ENCODE measurements at places on chromosomes 11 and 22.

DNA sequence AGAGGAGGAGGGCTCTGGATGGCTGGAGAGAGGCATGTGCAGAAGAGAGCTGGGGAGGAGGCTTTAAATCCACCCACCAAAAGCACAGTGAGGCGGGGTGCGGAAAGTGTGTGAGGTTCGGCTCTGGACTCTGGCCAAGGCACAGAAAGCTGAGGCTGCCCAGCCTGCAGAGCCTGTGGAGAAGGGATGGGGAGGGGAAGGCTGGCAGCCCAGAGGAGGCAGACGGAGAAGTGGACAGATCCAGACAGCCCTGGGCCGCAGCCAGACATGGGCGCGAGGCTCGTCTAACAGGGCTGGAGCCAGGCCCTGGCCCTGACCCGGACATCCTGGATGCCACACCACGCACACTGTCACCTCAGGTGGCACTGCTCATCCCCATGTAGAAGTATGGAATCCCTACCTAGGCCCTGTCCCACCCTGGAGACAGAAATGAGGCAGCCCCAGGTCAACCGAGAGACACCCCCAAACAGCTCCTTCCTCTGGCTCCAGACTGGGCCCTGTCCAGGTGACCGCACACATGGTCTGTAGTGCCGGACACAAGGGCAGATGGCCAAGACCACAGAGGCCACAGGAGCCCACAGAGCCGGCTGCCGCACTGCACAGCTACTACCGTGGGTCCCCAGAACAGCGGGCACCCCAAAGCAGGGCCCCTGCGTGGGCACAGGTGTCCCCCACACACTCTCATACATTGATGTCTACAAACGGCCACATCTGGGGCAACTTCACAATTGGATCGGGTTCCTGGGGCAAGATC lies 16.6 kb upstream of the MOB2 start:
- DNase-seq: no peak

DNA sequence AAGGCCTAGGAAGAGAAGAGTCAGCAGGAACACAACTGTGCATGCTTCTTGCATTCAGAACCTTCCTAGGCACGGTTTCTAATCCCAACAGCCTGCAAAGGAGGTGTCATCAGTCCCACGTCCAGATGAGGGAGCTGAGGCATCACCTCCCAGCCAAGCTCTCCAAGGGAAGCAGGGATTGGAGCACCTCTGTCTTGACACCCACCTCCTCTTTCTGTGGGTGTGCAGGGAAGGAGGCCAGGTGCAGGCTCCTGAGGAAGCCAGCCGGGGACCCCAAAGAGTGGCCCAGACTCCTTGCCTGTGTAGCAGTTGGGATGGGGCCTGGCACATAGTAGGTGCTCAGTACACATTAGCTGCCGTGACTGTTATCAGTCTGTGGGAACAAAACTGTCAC lies 2.0 kb downstream of the PNPLA5 start:
- DNase-seq: no peak

DNA sequence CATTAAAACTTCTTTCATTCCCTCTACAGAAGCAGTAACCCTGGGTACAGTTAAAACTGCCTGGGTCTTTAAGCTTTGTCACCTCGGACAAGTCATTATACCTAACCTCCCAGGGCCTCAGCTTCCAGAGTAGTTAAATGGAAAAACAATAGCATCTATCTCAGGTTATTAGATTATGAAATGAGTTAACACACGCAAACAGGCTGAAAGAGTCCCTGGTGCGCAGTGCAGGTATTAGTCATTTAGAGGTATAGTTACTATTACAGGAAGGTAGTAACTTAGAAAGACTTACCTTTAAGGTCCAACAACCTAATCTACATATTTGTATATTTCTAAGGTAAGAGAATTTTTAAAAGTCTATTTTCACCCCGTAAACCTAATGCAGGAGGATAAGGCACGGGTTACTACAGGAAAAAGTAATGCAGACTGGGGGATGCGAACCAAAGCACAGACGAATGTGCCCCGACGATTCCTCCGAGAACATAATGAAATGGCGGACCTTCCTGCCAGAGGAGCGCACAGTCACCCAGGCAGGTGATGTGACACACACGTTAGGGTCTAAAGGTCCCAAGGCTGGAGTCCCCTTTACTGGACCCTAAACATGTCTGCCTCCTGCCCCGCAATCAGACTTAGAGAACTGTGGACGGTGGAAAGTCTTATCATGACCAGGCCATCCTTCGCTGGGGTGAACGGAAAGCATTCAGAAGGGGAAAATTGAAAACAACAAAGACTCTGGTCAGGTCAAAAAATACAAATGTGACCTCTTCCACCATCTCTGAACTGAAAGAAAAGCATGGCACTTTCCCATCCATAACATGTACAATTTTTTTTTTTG lies 1.3 kb downstream of the NAP1L4 start:
- DNase-seq: no peak

- no peak for DNase-seq
Observed at GRCh38 chr11:108958368-108959104, 293.7 kb downstream of the DDX10 start.

GRCh38 chr11:133905677-133906156 lies 51.1 kb downstream of the IGSF9B start:
- no peak for DNase-seq

GRCh38 chr11:67455054-67455453 lies at the start of gene CABP4:
CABP4 (plus strand) TSS chr11:67455354; CDS start chr11:67455424, 70 bp downstream.
- DNase-seq: no peak

DNA sequence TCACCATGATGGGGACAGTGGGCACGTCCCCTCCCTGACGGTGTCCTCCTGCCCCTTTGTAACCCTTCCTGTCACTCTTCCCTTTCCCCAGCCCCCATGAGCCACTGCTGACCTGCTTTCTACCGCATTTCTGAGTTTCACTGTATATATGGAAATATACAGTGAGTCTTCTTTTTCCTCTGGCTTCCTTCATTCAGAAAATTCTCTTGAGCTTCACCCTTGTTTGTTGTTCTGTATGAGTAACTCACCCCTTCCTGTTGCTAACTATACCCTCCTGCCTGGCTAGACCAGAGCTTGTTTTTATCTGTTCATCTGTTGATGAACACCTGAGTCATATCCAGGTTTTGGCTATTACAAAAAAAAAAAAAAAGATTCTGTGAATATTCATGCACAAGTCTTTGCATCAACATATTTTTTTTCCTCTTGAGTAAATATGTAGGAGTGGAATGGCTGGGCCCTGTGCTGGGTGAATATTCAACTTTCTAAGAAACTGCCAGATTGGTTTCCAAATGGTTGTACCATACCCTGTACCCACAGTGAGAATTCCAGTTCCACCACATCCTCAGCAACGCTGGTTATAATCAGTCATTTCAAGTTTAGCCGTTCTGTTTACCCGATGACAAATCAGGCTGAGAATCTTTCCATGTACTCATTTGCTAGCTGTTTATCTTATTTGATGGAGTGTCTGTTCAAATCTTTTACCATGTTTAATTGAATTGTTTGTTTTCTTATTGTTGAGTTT lies 62.0 kb downstream of the IGF2 start:
- no peak for DNase-seq

- DNase-seq: no peak
Observed at GRCh38 chr11:5679811-5680210, 5.1 kb downstream of the TRIM5 start.

DNA sequence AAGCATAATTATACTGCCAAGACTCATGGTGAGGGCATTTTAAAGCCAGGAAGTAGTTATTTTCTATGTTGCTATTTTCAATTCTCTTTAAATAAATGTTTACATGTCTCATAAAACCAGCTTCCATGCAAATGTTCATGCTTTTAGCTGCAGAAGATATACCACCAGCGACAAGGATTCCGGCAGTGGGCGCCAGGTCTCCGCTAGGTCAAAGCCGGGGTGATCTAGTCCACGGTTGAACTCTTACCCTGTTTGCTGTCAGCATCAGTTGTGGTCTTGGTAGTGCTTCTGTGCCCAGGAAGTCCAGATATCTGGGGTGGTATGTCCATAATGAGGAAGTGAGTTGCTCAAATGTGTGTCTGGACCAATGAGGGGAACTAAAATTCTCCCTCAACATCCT lies 265.7 kb downstream of the BRD1 start:
- no peak for DNase-seq

DNA sequence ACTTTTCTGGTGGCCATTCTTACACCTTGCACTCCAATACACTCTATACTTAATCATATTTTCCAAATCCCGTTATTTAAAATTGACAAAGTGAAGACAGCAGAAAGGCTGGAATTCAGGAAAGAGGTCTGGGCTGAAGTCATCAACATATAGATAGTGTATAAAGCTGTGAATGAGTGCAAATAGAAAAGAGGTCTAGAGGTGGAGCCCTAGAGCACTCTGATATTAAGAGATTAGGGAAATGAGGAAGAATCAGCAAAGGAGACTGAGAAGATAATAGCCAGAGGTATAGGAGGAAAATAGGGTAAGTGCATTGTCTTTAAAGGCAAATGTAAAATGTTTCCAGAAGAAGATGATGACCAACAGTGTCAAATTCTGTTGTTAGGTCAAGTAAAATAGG lies 7.9 kb downstream of the CTR9 start:
- DNase-seq: no peak

GRCh38 chr11:35398881-35399280 lies 20.5 kb downstream of the SLC1A2 start:
- no peak for DNase-seq

- DNase-seq: no peak
Observed at GRCh38 chr11:33713856-33714398, 13.3 kb upstream of the C11orf91 start.

GRCh38 chr22:27800250-27801201 lies 1.0 kb downstream of the MN1 start:
- no peak for DNase-seq

DNA sequence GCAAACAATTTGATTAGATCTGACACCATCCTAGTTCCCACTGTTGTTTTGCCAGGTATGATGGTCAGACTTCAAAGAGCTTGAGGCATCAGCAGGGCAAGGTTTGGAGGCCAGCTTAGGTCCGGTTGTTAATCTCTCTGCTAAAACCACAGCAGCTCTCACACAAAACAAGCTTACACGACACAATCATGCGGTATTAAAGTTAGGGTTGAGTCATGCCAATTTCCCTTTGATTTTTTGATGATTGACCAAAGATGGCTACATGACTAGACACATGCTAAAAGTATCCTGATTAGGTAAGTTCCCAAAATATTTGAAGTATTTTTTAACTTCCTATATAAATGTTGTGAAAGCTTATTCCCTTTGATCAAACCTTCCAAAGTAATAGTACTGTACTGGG lies 145.9 kb downstream of the ELP4 start:
- no peak for DNase-seq

DNA sequence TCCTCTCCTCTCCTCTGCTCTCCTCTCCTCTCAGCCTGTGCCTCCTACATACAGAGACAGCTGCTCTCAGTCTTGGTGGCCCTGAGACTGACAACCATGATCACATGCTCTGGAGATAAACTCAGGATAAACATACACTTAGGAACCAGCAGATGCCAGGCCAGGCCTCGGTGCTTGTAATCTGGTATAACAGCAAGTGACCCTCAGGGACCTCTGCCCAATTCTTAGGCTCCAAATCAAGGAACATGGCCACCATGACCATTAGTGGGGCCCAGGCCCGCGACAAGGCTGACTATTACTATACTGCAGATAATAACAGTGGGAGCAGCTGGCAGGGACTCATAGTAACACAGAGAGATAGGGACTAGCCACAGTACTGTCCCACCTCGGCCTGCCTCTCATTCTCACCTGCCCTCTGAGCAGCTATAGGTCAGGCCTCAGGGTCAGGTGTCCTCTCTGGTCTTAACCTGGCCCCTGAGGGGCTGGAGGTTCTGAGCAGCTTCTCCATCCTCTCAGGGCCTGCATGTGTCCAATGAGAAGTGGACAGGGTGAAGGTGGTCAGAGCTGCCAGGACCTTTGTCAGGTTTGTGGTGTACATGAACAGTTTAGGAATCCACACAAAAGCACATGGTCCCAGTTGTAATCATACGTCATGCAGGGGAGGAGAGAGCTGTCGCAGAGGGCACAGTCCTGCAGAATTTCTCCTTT lies 106.1 kb downstream of the GGTLC2 start:
- DNase-seq: no peak

GRCh38 chr11:65205602-65205967 lies 23.9 kb downstream of the CAPN1 start:
- DNase-seq: no peak

DNA sequence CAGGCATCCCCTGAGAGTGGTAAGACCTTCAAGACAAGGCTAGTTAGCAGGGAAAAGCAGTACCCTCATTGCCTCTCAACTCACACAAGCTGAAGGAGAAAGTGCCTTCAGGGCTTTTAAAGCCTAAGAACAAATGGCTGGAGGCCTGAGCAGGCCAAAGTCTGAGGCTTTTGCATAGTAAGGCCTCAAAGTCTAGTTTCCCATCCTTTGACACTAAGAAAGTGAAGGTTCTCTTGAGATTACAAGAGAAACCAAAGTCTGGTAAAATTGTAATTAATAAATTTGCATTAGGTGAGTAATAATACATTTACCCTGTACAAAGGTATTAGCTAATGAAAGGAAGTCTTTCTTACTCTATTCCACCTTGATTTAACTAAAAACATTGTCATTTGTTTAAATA lies 47.0 kb upstream of the CCDC89 start:
- no peak for DNase-seq

GRCh38 chr22:26779929-26780328 lies 122.5 kb downstream of the MIAT start:
- DNase-seq: no peak

DNA sequence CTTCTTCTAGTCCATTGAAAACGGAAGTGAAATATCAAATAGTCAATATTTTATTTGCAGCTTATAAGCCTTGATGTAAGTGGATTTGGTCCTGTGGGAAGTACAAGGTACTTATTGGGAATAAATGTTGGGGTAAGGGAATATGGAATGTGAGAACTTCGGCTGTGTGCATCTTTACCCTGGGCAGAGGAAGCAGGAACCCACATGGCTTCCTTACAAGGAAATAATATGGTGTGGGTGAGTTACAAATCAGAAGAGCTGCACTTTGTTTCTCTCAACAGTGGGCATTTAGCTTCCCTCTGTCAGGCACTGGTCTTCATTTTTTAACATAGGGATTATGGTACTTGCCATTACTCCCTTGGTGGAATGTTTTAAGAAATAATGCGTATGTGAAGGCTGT lies 77.9 kb downstream of the SCN3B start:
- DNase-seq: no peak

DNA sequence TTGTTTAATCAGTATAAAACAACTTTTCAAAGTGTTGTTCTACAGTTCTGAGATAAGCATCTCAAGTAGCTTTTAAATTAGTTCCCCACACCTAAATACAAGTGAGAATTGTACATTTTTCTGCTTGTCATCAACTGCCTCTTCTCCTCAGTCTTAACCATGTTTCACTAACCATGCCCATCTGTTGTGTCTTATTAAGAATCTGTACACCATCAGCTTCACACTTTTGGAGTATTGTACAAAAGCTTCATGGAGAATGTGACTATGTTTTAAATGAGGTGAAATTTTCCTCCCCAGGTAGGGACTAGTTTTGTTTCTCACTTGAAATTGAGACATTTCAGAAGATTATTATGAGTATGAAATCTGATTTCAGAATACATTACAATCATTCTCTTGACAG lies 52.4 kb downstream of the SIK2 start:
- no peak for DNase-seq
